ENCODE measurements at places on chromosomes 7 and 10.

DNA sequence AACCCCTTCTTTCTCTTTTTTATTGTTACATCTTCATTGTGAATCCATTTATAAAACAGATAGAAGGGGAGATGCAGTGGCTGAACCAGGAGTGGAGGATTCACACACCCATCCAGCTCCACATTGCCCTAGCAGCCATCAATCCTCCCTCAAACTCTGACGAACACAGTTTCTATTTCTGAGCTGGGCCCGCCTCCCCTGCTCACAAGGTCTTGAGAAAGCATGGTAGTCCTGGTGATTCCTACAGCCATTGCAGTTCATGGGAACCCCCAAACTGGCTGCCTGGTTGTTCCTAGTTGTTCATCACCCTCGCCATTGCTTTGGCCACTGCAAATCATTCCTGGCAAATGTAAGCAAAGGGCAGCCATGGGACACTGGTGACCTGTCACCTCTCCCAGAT is 258.5 kb upstream of the AOAH start:
- no peak for DNase-seq

DNA sequence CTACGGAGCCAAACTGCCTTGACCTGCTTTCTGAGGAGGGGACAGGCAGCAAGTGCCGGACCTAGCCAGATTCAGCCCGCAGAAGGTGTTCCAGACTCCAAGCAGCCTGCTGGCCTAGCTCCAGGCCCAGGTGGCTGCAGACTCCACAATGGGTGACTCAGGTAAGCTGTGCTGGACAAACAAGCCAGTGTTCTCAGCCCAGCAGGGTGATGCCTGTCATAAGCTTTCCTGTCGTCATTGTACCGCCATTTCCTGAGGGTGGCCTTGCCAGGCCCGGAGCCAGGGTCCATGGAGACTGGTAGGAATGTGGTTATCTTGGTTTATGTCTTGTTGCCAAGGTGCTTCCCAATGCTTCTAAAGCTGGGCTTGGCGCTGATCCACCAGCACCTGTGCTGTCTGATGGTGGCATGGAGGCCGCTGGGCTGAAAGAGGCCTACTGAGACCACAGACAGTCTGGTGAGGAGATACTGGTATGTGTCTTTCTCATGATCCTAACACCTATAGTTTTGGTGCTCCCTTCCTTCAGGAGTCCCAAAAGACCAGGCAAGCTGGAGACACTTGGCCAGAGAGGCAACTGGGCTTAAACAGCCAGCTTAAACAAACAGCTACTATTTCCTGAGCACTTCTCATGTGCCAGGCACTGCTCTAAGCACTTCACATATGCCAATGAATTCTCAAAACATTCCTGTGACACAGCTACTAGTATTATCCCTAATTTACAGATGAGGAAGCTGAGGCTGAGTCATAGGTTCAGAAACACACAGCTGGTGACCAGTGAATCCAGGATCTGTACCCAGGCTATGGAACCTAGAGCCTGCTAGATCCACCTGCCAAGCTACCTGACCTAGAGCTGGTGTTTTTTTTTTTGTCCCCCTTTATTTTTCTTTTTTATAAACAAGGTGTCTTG is 42.0 kb downstream of the ZC3HC1 start:
- DNase-seq = peak; percentile 32

- DNase-seq = no peak
Observed at GRCh38 chr10:56346845-56347415, 14.1 kb downstream of the ZWINT start.

GRCh38 chr7:105060923-105061322 is 46.9 kb downstream of the KMT2E start:
- DNase-seq = no peak

All from right hindlimb (tissue), 1 donor.